ENCODE measurements at places on chromosomes 12 and 14.

GRCh38 chr12:131241517-131241916 is 287.8 kb downstream of the ADGRD1 start:
- DNase-seq = no peak

- DNase-seq = no peak
Observed at GRCh38 chr12:42145197-42145549, 499 bp upstream of the GXYLT1 start.

- no peak for DNase-seq
Observed at GRCh38 chr14:76672123-76672522, 89.1 kb upstream of the VASH1 start.

DNA sequence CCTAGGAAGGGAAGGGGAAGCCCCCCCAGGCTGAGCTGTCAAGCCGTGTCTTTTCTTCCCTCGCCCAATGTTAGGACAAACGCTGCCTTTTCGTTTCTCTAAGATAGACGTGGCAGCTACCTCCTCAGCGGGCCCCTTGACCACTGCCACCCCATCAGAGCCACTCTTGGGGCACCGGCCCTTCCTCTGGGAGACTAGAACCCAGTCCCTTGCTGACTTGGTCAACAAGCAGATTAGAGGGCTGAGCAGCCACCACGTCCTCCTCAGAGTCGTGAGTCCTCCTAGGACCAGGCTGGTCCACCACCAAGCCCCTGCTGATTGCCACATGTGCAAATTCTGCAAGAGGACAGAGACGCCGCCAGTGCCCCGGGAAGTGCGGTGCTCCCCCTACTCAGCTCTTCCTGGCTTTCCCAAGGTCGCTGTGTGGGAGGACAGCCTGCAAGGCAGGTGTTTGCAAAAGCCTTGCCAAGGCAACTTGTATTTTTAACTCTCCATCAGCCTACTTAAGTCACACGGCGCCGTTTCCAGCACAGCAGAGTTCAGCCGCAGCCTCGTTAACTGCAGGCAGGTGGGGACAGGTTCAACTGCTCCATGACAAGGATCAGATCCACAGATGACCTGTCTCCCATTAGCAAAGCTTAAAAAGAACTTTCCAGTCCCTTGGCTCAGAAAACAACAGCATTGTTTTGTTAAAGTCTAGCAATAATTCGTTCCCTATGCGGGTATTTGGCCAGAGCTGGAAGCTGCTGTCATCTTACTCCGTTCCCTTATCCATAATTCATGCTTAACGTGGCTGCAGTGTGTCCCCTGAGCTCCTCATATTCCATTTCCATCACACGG is 65.6 kb downstream of the TESC start:
- peak; percentile 5 for DNase-seq

DNA sequence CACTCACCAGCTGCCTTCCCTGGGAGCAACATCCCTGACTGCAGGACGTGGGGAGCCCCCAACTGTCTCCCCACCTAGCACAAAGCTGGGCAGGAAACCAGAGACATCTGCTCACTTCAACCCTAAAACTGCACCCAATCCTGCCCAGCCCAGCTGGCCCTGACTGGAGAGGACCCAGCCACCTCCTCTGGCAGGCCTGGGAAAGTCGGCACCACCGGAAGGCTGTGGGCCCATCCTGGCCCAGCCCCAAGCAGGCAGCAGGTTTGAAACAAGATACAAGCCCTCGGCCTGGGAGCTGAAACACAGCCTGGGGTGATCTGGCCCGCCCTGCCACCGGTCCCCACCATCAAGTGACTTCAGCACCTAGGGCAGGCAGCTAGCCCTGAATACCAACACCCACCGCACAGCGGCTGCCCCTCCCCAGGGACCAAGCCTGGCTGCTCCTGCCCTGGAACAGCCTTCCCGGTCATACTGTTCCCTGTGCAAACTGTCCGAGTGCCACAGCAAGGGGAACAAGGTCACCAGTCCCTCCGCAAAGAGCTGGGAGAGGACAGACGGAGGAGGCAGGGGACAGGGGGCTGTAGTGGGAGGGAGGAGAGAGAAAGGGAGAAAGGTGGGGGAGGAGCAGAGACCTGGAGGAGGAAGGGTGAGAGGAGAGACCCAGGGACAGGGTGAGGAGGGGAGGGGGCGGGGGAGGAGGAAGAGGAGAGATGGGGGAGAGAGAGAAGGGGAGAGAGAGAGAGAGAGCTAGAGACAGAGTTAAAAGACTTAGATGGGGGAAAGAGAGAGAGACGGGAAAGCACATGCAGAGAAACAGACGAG is 115.7 kb downstream of the RFLNA start:
- peak; percentile 88 for DNase-seq

DNA sequence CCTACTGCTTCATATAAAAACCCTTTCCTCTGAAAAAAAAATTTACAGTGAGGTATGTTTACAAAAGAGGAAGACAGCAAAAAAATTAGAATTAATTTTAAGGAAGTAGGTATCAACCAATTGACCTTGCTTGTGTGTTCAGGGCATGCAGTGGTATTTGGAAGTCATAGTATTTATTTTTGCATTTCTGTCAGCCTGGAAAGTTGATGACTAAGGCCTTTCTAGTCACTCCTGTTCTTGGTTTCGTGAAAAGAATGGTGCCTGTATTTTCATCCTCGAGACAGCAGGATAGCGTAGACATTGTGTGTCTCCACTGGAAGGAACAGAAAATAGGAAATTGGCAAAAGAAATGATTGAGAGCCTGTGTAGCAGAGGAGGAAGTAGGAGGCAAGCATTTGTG is 24.5 kb downstream of the SLC16A7 start:
- DNase-seq = no peak

DNA sequence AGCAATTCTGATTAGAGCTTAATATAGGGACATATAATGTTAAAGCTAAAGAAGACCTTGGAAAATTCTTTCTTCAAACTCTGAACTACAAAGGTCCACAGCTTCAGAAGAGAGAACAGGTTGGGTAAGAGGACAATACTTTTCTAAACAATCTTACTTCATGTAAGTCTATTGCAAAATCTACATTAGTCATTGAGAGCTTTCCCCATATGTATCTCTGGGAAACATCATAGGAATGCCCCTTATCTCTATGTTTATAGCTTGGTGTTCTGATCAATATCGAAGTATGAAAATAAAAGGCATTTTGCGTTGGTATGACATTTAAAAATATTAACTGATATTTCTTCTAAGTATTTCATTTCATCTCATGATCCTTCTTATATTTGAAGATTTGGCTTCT is 962.6 kb downstream of the AACS start:
- DNase-seq = no peak

- no peak for DNase-seq
Observed at GRCh38 chr12:1870086-1870485, 48.4 kb downstream of the CACNA2D4 start.

- DNase-seq = no peak
Observed at GRCh38 chr12:22043943-22044342, 2.1 kb upstream of the CMAS start.

GRCh38 chr14:21302013-21302835 is 22.3 kb downstream of the RPGRIP1 start:
- DNase-seq = no peak

- DNase-seq = no peak
Observed at GRCh38 chr12:10361622-10362021, 28.2 kb downstream of the KLRK1 start.

DNA sequence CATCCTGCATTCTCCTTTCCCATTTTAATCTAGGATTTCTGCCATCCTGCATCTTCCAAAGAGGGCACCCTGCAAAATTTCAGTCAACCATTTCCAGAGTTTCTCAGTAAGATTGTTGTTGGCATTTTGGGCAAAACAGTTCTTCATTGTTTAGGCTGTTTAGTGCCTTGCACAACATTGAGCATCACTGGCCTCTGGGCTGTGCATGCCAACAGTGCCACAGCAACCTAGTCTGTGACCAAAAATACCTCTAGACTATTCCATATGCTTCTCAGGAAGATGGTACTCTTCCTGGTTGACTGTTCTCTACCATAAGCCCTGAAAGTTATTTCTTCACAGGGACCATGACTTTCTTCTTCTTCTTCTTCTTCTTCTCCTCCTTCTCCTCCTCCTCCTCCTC is 32.5 kb upstream of the ISM2 start:
- DNase-seq = no peak

- no peak for DNase-seq
Observed at GRCh38 chr12:116759783-116760621, 21.9 kb downstream of the RNFT2 start.

GRCh38 chr14:70685474-70686197 is 43.9 kb downstream of the TTC9 start:
- DNase-seq = peak; percentile 23

- DNase-seq = no peak
Observed at GRCh38 chr12:71999795-72000194, 61.1 kb downstream of the TPH2 start.

DNA sequence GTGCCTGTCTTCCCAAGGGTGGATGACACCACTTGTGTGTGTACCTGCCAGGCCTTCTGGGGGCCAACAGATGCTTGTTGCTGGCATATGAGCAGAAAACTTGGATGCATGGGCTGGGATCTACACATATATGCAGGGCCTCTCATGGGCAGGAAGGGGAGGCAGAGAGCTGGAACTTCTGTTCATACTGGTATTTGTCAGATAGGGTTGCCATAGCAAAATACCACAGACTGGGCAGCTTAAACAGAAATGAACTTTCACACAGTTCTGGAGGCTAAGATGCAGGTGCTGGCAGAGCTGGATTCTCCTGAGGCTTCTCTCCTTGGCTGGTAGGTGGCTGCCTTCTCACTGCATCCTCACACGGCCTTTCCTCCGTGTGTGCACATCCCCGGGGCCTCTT is 121.8 kb downstream of the SUDS3 start:
- DNase-seq = no peak

DNA sequence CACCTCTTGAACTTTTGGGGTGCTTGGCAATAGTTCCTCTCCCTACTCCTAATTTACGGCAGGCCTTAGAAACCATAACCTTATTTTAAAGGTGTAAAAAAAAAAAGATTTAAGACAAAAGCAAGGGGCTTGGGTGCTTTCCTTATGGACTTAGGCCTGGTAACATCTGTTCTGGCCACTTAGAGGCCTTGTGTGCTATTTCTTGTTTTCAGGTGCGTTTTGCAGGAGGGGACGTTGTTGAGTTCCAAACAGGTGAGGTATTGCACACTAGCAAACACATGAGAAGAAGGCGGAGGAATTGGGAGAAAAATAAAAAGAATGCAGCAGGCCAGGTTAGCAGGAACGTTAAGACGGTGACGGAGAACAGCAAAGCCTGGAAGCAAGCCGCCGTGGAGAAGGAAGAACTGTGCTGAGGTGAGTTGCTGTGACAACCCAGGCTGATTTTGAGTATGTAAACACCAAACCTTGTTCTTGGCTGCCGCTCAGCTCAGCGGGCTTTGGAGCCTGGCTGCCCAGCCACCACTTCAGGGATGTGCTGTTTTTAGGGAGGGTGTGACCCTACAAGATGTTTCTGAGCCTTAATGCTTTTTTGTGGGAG is 17.3 kb downstream of the EMG1 start:
- DNase-seq = no peak

DNA sequence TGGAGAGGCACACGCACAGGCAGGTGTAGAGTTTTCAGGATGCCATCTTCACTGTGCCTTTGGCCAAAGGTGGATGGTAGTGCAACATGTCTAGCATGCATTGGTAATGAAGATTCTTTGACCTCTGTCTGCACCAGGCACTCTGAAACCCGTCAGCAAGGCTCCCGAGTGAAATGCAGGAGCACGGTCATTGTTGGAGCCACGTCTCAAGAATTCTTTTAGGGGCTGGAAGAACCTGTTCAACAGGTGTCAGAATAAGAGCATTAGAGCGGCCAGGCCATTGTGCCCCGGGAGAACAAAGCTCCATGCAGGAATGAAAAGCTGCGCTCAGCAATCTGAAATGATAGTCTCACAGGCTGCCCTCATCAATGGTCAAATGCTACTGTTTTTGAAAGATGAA is 40.2 kb upstream of the DICER1 start:
- DNase-seq = no peak

- DNase-seq = no peak
Observed at GRCh38 chr12:80199931-80200330, 100.6 kb downstream of the OTOGL start.

- no peak for DNase-seq
Observed at GRCh38 chr14:65287264-65288131, 125.0 kb upstream of the FUT8 start.

- DNase-seq = no peak
Observed at GRCh38 chr14:61280092-61280525, 1.0 kb downstream of the TMEM30B start.

GRCh38 chr12:117861691-117862090 is 107.1 kb downstream of the KSR2 start:
- DNase-seq = no peak

GRCh38 chr12:59695379-59695778 is 99.5 kb downstream of the SLC16A7 start:
- DNase-seq = no peak

- no peak for DNase-seq
Observed at GRCh38 chr12:89593873-89594272, 68.0 kb upstream of the POC1B start.

GRCh38 chr12:111363578-111363977 is 5.3 kb downstream of the PHETA1 start:
- DNase-seq = no peak

DNA sequence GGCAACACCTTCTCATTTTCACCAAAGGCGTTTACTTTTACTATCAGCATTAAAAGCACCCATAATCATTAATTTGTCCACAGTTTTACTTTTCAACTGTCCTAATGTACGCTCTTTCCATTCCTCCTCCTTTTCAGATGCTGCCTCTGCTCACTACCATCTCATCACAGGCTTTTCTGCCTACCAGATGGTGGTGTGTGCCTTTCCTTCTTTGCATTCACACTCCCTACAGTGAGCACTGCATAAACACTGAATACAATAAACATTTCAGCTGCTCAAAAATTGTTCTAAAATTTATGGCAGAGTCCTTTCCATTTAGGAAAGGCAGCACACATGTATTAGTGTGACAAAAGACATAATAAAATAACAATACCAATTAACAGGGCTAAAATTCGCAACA is 435.7 kb downstream of the GXYLT1 start:
- no peak for DNase-seq

GRCh38 chr12:14854586-14855183 is 11.4 kb upstream of the ART4 start:
- DNase-seq = no peak

Data from NCI-H524 (cell line).